Foreskin fibroblast (primary cell): ENCODE measurements at places on chromosomes 4 and X.
A peak's percentile ranks its signal among the peaks of the same experiment; 100 is the strongest.

GRCh38 chr4:185672151-185672550, 136.8 kb upstream of the PDLIM3 start:
- no peak for DNase-seq

GRCh38 chr4:155615081-155615887, 51.4 kb upstream of the GUCY1A1 start:
- no peak for DNase-seq

GRCh38 chr4:2408401-2408958, 10.0 kb downstream of the ZFYVE28 start:
- DNase-seq, result no peak

GRCh38 chr4:184416913-184417734, 57.2 kb downstream of the IRF2 start:
- DNase-seq, result no peak

DNA sequence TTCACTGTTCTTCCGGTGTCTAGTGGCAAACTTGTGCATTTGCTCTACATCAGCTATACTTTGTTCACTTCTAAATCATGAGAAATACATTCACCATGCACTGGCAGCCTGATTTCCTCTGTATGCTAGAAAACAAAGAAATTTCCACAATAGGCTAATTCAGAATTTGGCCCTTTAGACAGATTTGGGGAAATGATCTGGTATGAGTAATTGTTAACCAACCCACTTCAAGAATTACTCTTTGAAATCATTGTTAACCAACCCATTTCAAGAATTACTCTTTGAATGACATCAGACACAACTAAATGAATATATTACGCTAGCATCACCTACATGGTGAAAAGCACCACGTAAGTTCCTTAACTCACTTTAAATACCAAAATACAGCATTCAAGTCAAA, 14.6 kb downstream of the APBB2 start:
- DNase-seq, result no peak

- DNase-seq, result peak; percentile 87
Measured at GRCh38 chr4:153486281-153487151, 20.4 kb downstream of the TMEM131L start.

DNA sequence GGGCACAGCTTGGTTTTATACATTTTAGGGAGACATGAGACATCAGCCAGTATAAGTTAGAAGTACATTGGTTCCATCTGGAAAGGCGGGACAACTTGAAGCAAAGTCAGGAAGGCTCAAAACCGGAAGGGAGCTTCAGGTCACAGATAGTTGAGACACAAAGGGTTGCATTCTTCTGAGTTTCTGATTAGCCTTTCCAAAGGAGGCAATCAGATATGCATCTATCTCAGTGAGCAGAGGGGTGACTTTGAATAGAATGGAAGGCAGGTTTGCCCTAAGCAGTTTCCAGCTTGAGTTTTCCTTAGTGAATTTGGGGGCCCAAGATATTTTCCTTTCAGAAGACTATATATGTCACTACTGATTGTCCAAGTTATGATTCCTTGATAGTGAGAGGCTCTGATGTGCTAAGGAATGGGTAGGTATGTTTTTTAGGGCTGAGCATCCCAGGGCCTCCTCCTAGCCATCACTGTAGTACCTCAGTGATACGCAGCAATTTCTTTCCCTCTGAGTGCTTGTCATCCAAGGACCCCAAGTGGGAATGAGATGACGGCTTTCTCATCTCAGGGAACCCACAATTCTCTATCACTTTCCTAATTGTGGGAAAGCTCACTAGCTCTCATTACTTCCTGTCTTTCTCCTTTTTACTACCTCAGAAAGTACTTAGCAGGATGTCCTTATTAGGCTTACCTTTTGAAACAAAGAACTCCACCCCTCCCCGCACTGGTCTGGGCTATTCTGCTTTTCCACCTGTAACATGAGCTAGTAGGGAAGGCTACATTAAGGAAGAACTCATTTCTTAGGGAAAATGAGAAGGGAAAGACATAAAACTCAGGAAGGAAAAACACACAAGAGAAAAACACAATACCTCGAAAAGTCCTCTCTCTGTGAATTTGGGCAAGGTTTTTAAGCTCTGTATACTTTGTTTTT, 632.7 kb downstream of the RAPGEF2 start:
- no peak for DNase-seq

- no peak for DNase-seq
Measured at GRCh38 chr4:136823020-136823419, 709.3 kb downstream of the PCDH18 start.

DNA sequence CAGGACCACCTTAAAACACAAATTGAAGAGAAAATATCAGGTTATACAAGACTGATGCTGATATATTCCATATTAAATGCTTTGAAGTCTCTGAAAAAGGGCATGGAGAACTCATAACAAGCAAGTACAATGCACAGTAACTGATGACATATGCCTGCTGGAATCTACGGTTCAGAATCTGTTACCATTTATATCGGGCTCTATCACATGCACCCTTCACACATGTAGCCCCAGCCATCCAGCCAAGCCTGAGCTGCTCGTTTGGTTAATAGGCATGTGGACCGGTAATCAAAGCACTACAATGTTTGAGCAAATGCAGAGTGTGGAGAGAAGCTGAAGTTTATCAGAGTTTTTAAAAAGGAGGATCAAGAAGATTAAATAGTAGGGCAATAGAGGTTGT, 11.8 kb downstream of the COMMD8 start:
- peak; percentile 87 for DNase-seq

GRCh38 chr4:185786422-185786821, 25.6 kb downstream of the SORBS2 start:
- DNase-seq, result no peak

GRCh38 chr4:80809039-80809729, 221.3 kb upstream of the BMP3 start:
- DNase-seq, result no peak

- DNase-seq, result no peak
Measured at GRCh38 chr4:165454426-165454825, 75.6 kb downstream of the CPE start.

GRCh38 chr4:101211146-101211553, 136.2 kb downstream of the PPP3CA start:
- no peak for DNase-seq

- DNase-seq, result peak; percentile 89
Measured at GRCh38 chr4:80173401-80173800, 23.9 kb upstream of the PRDM8 start.

GRCh38 chrX:101478366-101478765, 6.9 kb upstream of the ARMCX4 start:
- peak; percentile 22 for DNase-seq

DNA sequence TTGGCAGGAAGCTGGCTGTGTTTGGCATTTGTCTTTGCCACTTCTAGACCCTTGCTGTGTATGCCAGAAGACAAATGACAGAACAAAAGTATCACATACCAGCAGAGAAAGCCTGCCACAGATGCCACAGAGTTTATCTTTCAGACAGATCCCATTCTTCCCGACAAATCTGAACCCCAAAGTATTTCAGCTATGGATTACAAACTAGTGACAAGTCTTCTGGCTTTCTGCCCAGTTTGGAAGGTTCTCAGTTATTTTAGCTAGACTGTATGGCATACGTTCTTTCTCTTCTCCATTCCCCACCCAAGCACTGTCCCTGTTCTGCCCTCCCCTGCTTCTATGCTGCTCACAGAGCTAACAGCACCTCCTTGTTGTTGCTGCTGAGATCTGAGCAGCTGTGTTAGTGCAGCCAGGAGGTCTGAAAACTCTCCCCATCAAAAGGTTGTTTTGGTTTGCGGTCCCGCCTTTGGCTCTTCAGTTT, 236.7 kb downstream of the FRAS1 start:
- peak; percentile 85 for DNase-seq

DNA sequence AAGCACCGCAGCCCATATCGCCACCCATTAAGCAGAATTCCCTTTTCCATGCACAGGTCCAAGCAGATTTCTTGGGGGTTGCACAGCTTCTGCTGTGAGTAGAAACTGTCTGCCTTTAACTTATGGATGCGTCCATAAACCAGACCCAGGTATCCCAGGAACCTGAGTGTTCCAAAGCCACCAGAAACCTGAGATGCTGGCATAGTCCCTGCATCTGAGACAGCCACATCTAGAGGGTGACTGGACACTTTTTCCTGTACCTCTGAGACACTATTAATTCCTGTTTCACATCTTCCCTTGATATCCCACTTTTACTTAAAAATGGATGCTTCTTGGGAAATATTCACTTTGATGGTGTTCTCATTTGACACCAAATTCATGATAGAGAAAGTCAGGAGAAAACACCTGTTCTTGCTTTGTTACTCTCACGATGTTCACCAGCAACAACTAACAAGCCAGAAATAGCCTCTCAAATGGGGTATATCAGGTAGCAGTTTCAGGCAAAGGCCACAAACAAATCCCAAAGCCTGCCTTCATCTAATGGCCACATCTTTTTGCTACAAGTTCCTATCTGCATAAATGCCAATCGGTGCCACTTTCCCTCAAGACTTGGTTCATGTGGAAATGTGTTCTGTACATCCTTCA, 45.5 kb upstream of the PRDX4 start:
- no peak for DNase-seq

DNA sequence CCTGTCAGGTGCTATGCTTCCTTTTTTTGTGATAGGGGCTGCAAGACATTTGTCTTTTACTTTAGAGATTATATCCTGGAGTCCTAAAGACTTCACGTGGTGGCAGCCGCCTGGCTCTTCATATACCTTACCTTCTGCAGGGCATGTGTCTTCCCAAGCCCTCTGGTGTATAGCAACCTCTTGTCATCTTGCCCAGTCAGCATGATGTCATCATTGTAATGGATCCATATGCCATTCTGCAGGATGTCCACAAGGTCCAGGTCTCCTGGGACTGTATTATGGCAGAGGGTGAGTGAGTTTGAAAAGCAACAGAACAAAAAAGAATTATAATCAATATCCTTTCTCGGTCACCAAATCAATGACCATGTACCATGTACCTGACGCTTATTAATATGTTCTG, 82.2 kb upstream of the SCOC start:
- peak; percentile 50 for DNase-seq

GRCh38 chrX:140440876-140441275, 64.0 kb downstream of the SOX3 start:
- no peak for DNase-seq

DNA sequence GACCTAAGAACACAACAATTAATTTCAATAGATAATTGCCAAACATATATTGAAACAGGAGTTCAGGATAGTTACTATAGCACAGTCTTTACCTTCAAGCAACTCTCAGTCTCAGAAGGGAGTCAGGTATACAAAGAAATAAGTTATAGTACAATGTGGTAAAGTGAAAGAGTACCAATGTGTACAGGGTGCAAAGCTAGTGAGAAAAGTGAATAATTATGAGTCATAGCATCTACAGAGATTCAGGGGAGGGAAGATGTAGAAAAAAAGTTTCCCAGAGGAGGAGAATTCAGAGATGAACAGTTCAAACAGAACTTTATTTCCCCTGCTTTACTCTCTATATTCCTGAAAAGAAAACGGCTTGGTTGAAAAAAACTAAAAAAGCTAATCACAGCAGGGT, 22.7 kb upstream of the DKK2 start:
- DNase-seq, result peak; percentile 51

- peak; percentile 91 for DNase-seq
Measured at GRCh38 chrX:17559728-17560379, 177.4 kb upstream of the SCML1 start.

DNA sequence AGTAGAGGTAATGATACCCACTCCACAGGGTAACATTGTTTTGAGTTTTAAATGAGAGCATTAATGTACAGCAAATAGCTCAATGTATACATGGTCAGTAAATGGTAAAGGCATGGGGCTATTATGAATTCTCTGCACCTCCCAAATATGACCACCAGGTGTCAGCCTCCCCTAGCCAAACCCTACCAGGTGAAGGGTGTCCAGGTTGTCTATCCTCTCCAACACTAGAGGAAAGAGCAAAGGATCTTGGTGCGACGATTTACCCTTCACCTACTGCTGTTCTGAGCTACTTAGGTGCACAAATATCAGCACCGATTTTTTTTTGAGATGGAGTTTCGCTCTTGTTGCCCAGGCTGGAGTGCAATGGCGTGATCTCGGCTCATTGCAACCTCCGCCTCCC, 26.5 kb upstream of the XIAP start:
- peak; percentile 62 for DNase-seq

- no peak for DNase-seq
Measured at GRCh38 chr4:6394671-6395081, 77.7 kb downstream of the PPP2R2C start.

DNA sequence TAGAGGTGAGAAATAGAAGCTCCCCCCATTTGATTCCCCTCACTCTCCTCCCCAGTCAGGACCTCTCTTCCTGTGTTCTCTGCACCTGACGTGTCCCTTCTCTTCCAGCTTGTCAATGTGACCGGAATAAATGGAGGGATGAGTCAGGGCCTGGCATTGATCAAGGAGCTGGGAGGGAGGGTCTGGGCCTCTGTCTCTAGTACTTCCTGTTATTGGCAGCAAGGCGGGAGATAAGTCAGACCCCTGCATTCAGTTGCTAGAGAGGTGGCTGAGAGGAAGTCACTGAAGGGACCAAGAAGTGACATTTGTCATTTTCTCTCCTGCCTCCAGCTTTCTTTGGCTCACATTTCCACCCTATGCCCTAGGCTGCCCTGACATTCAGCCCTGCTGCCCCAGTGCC, 35.1 kb upstream of the ZNF41 start:
- no peak for DNase-seq

GRCh38 chr4:140152751-140153418, 1.1 kb downstream of the MAML3 start:
- DNase-seq, result peak; percentile 77

DNA sequence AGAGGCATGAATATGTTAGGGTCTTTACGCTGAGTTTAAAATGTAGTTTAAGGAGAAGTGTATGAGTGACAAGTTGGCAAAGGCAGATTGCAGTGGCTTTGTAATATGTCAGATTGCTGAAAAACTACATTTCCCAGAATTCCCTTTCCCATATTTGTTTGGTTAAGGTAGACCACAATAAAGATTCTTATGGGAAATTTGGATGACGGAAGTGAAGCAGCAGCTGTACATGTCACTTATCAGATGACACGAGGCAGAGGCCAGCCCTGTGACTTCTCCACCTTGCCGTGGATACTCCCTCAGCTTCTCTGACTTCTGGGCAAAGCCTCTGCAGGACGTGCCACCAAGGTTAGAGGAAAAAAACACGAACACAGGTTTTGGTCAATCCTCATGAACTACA, 229.7 kb upstream of the DKK2 start:
- DNase-seq, result no peak

DNA sequence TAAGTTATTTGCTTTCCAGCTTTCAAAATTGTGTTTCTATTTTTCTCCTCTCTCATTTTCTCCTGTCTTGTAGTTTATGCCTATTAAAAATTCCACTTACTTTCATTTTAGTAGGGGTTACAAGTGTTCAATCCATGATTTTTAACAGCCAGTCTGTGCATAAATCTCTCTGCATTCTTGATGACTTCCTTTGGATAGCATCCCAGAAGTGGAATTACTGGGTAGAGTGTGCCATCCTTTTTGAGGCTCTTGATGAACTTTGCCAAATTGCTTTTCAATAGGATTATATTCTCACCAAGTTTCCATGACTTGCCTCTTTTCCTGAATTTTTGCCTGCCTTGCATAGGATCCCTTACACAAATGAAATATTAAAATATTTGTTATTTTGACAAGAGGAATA, 58.5 kb downstream of the DIPK2B start:
- no peak for DNase-seq

DNA sequence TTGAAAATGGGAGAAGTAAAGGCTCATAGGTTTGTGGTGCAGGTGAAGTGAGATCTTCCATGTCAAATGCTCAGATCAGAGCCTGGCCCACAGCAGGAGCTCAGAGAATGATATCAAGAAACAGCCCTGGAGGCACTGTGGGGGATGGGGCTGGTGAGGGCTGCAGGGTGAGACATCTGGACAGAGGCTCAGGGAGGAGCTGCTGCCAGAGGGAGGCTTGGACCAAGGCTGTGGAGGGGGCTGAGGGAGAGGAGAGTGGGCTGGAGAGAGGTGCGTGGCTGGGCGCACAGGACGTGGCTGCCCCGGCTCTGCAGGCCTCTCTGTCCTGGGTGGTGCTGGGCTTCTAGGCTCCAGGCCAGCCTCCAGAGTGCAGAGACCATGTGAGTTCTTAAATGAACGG, 5.6 kb downstream of the SORCS2 start:
- DNase-seq, result no peak
